CD4-positive, alpha-beta memory T cell (primary cell): ENCODE measurements at places on chromosomes 13 and 19. TPM values are rescaled to one million over a fixed set of nuclear protein-coding genes. Genes with fewer than 3 reads are reported as not detected.

GRCh38 chr19:2983351-2984214, 6.2 kb downstream of the TLE6 start:
- H3K27me3 ChIP-seq: no peaks in the 10 kb centered on the region
- no peak overlapping the region for H3K4me3 ChIP-seq
- no peak for DNase-seq
- no peak overlapping the region for H3K27ac ChIP-seq

- H3K36me3 ChIP-seq: no peaks in the 10 kb centered on the region
- H3K4me1 ChIP-seq: no peaks in the 10 kb centered on the region
- no peaks in the 10 kb centered on the region for H3K27me3 ChIP-seq
- DNase-seq: no peak
- no peak overlapping the region for H3K27ac ChIP-seq
Observed at GRCh38 chr13:71870100-71870499, 3.1 kb upstream of the DACH1 start.

- H3K4me1 ChIP-seq: no peaks in the 10 kb centered on the region
- no peak overlapping the region for H3K27ac ChIP-seq
- no peaks in the 10 kb centered on the region for H3K36me3 ChIP-seq
- H3K27me3 ChIP-seq: no peaks in the 10 kb centered on the region
- no peak overlapping the region for H3K4me3 ChIP-seq
Observed at GRCh38 chr19:55538132-55538531, 1.2 kb upstream of the SBK2 start.

Gene ERFL
- 9.2 TPM for total RNA-seq

Gene SCEL
- total RNA-seq: not detected
